ENCODE measurements at places on chromosomes 7 and 10.
A peak's percentile ranks its signal among the peaks of the same experiment; 100 is the strongest.

GRCh38 chr7:122211362-122211761 lies 67.3 kb upstream of the AASS start:
- DNase-seq: no peak

GRCh38 chr10:124315591-124316270 lies 103.0 kb downstream of the OAT start:
- DNase-seq: no peak

DNA sequence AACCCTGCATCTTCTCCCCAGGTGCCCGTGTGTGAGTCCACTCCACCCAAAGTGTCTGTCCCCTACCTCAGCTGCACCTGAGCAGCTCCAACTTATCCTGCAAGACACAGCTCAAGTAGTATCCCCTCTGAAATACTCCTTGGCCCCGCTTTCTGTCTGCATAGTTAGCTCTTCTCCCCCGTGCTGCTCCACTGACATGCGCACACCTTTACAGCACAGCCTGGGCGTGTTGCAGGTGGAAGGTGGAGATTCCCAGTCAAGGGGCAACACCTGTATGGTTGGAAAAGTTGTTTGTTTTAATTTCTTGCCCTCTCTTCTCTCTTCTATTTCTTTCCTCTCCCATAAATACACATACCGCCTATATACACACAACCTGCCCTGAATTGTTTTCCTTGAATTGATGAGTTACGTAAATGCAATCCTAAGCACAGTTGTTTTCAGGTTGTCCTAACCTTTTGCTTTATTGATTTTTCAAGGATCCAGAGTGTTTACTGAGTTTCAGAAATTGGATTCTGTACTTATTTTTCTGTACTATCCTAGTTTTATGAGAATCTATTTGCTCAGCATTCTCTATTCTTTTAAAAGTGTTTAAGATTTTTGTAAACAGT lies 14.9 kb downstream of the MET start:
- no peak for DNase-seq

- DNase-seq: no peak
Observed at GRCh38 chr7:5584821-5585220, 161.2 kb upstream of the TNRC18 start.

DNA sequence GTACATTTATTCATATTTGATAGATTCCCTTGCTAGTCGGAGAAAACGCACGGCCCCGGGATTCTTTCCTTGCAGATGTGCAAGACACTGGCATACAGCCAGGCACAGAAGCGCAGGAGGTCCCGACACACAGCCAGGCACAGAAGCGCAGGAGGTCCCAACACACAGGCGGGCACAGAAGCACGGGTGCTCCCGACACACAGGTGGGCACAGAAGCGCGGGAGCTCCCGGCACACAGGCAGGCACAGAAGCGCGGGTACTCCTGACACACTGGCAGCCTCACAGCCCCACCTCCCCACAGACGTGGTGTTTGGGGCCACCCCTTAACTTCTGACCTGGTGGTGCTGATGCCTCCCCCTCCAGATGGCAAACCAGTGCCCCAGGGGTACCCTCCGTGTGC lies 237.3 kb downstream of the ZMYND11 start:
- DNase-seq: peak; percentile 71

- no peak for DNase-seq
Observed at GRCh38 chr7:107201795-107202450, 33.1 kb downstream of the HBP1 start.

GRCh38 chr7:3821488-3821887 lies 520.4 kb downstream of the SDK1 start:
- DNase-seq: no peak

- DNase-seq: no peak
Observed at GRCh38 chr7:29359482-29360093, 165.0 kb downstream of the CHN2 start.

GRCh38 chr7:80087051-80087770 lies 47.4 kb upstream of the GNAI1 start:
- DNase-seq: no peak

DNA sequence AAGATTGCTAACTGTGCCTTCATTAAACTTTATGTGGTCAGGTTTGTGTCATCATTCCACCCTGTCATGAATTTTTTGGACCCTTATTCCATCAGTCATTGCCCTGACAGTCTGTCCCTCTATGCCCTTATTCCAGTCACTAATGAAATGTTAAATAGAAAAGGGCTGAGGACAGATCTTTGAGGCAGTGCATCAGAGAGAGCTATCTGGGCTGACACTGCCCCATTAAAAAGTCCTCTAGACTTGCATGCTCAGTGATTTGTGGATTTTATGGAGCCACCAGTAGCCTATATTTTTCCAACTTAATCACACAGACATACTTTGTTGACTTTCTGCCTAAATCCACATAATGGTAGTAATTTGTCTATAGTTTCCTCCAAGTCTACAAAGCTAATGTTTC lies 264.7 kb upstream of the YAE1 start:
- DNase-seq: no peak

DNA sequence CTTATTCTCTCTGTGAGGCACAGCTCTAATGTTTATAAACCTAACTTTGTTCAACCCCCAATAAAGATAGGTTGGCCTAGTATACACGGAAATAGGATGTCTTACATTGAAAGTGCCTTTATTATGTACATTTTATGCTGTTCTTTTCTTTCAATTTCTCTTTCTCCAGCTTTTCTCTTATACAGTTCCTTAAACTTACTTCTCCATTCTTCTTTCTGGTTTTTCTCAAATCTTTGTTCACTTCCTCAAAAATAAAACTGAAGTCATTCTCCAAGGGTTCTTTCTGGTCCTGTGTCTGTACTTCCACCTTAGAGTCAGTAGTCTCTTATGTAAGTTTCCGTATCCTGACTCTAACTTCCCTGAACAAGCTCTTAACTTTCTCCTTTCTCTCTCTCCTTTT lies 29.2 kb upstream of the NAMPT start:
- no peak for DNase-seq

GRCh38 chr7:106138776-106139175 lies 26.7 kb upstream of the SYPL1 start:
- DNase-seq: no peak

- no peak for DNase-seq
Observed at GRCh38 chr10:30600005-30600404, 29.5 kb downstream of the LYZL2 start.

DNA sequence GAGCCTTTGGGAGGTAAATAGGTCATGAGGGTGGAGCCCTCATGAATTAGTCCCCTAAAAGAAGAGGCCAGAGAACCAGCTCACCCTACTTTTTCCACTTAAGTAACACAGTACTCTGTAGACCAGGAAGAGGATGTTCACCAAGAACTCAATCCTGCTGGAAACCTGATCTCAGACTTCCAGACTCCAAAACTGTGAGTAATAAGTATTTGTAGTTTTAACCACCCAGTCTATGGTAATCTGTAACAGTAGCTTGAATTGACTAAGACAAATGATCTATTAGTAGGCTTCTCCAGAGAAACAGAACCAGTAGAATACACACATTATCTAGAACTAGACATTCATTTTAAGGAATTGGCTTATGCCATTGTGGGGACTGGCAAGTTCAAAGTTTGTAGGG lies 51.5 kb downstream of the ANKMY2 start:
- DNase-seq: no peak

GRCh38 chr7:15916681-15917380 lies 230.3 kb upstream of the MEOX2 start:
- DNase-seq: no peak

DNA sequence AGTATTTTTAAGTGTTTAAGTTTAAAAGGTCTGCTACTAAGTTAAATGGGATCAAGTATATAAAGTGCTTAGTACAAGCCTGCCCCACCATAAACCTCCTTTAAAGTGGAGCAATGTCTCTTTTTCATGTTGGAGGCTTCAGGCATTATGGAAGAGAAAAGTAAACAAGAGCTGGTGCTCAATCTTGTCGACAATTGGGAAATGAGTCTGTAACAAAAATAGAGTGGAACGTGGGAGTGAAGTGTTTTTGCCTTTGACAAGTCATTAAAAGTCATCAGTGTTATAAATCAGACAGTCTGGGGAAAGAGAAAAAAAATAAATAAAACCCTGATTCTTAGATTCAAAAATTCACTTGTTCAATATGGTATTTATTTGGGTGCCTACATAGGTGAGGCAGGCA lies 44.7 kb downstream of the DNAJC12 start:
- DNase-seq: no peak

- peak; percentile 57 for DNase-seq
Observed at GRCh38 chr10:131946880-131947279, 34.8 kb downstream of the BNIP3 start.

- DNase-seq: no peak
Observed at GRCh38 chr7:49398746-49399145, 374.7 kb upstream of the VWC2 start.

DNA sequence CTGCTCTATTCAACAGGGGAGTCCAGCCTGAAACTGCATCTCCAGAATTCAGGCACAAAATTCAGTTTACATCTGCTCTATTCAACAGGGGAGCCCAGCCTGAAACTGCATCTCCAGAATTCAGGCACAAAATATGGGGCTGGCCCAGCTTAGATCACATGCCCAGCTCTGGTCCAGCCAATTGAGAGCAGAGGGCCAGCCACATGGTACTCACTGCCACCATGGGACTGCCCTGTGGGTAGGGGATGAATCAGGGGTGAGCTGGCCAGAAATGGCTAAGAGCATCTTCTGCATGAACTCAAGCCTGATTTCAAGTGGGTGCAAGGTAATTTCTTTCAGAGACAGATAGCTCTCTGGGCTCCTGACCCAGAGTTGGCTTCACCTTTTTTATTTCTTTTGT lies 156.6 kb upstream of the LYZL2 start:
- DNase-seq: no peak

GRCh38 chr7:235576-236395 lies 43.4 kb downstream of the FAM20C start:
- no peak for DNase-seq

DNA sequence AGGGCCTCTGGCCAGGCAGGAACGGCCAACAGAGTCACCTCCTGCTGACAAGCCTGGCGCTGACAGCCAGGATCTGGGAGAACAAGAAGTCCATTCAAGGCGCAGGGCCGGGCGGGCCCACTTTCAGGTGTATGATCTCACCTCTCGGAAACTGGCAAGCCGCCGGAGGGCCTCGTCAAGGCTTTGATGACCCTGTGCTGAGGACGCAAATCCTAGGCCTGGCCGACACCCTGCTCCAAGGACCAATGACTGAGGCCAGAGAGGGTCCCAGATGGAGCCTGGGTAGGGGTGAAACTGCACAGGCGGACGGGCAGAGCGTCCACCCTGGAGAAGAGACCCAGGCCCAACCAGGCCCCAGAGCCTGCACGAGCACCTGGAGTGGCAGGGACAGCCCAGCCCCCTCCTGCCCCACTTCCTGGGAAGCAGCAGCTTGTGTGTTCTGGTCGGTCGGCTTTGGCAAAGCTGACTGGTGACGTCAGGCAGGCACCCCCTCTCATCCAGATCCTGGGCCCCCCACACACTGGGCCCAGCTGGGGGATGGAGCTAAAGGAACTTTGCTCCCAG lies 30.6 kb downstream of the MYL10 start:
- peak; percentile 70 for DNase-seq

DNA sequence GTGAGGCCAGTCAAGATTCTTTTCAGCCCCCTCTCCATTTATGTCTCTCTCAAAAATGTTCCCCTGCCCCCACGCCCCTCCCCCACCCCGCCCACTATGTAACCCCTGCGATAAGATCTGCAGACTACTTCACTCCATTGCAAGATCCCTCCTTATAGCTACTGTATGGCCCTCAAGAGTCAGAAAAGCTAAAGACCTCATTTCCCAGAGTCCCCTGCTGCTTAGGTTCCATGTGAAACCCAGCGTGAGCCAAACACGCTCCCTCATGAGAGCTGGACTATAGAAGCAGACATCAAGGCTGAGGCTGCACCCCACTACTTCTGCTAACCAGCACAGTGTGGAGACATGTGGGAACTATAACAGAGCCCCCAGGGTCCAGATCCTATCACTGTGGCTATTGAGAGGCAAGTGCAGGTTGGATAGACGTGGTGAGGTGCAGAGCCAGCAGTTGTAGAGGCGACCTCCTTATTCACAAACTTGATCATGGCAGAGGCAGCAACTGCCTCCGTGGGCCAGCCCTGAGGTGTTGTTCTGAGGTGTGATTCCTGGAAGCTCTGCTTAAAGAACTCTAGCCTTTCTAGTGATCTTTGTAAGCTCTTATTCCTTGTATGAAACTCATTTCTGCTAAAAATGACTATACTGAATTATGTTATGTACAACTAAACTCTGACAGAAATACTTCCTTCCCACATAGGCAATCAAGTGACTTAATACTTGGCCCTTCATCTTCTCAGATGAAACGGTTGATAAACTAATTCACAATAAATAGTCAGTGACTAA lies 117.0 kb upstream of the ARID5B start:
- DNase-seq: no peak

DNA sequence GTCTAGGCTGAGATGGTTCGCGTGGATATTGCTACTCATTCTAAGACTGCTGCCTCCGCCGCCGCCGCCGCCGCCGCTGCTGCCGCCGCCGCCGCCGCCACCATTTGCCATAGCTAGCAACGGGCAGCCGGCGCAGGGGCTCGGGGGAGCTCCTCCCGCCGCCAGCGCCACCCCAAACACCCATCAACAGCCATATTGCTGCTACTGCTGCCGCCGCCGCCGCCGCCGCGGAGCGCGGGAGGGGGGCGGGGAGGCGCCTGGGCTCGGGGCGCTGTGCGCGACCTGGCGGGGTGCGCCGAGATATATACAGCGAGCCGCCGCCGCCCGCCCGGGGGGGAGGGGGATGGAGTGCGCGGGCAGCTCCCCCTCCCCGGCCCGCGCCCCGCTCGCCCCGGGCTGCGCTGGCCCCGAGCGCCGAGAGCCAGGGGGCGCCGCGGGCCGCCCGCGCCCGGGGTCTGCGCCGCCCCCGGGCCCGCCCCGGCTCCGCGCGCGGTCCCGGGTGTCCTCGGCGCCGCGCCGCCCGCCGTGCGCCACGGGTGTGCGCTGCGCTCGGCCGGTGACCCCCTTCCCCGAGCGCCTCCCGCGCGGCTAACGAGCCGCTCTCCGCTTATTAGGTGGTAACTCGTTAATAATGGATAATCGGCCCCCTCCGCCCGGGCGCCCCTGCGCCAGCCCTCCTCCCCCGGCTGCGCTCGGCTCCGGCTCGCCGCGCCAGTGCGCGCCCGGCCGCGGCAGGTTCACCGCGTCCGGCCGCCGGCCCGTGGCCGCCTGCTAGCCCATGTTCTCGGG lies at the start of gene KCNMA1:
KCNMA1 (minus strand) TSS at position 277 of the 789 bp plus-strand sequence.
- peak; percentile 82 for DNase-seq

DNA sequence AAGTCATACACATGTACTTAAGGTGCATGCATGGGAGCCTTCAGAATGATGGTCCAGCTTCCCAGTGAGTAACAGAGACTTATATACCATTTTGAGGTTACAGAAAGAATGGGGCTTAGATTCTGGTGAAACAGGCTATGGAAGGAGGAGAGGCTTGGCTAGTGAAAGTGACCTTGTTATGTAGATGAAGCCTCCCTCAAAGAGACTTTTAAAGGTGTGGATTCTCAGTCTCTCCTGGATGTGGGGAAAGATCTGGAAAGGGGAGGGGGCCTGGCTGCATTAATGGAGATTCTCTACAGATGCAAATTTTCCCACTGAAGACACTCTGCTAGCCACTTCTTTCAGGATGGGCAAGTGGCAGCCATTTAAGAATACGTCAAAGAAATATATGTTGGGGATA lies 5.5 kb downstream of the RASSF4 start:
- no peak for DNase-seq
